NCI-H1694 (cell line): ENCODE measurements at places on chromosomes 1 and 21.

GRCh38 chr1:71770121-71770520, 512.2 kb downstream of the NEGR1 start:
- no peak for DNase-seq

GRCh38 chr1:74858136-74858535, 125.2 kb downstream of the TYW3 start:
- no peak for DNase-seq

GRCh38 chr21:34988139-34988538, 61.0 kb downstream of the RUNX1 start:
- DNase-seq: no peak

- DNase-seq: no peak
Observed at GRCh38 chr1:160285506-160285905, 573 bp upstream of the PEX19 start.
